ENCODE measurements at places on chromosomes 6 and 20.

- DNase-seq, result no peak
Measured at GRCh38 chr6:160328447-160328846, 19.7 kb upstream of the SLC22A3 start.

- DNase-seq, result no peak
Measured at GRCh38 chr20:45156713-45157112, 18.0 kb upstream of the PI3 start.

- DNase-seq, result peak; percentile 4
Measured at GRCh38 chr20:44593751-44594150, 11.4 kb downstream of the PKIG start.

GRCh38 chr20:10185741-10186558 is 32.7 kb upstream of the SNAP25 start:
- peak; percentile 95 for DNase-seq

GRCh38 chr6:166348305-166348949 is 6.1 kb upstream of the SFT2D1 start:
- no peak for DNase-seq

DNA sequence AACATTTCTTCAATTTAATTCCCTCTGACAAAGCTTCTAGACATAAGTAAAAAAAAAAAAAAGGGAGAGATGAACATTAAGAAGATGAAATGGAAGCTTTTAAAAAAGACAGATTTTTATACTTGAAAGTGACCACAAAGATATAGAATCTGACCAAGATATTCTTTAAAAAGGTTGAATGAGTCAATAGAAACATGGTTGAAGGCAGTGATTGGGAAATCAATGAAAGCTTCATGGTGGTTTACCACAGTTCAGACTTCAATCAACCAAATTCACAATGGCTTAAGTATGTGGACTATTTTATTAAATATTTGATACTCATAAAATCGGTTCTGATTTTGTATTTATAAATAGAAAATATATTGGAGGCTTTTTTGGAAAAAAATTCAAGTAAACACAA is 248.4 kb upstream of the HSF2 start:
- DNase-seq, result no peak

GRCh38 chr20:62751551-62752150 is 43.0 kb downstream of the NTSR1 start:
- DNase-seq, result no peak

DNA sequence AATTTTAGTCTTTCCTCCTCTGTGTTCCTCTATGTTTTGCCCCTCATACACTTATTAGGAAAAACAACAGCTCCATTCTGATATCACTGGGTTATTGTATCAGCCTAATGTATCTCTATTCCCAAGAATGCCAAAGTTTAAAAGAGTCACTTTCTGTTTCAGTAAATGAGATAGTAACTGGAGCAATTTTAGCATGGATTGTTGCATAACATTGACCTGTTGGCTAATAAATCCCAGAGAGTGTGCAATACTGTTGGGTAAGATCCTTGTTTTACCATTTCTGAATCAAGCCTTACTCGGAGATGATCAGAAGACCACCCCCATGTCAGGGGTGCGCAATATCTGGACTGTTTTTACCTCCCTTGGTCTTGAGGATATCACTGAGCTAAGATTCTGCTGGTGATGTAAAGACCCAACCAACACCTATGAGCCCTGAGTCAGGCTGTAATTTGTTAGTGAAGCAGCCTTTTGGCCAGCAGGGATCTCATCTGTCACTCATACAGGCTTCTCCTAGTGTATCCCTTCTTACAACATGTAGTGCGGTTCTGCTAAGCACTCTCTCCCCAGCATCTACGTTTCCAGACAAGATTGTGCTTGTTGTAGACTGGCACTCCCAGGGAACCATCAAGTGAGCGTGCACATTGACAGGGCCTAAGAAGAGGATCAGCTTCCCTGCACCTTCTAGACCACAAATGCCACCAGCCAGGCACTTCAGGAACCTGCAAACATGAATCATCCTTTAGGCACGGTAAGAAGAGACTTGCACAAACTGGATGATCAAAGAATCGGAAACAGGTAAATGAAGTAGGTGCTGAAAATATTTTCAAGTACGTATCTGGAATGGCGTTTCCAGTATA is 11.5 kb upstream of the IPCEF1 start:
- DNase-seq, result no peak

- DNase-seq, result no peak
Measured at GRCh38 chr6:48985025-48985424, 478.0 kb downstream of the MMUT start.

DNA sequence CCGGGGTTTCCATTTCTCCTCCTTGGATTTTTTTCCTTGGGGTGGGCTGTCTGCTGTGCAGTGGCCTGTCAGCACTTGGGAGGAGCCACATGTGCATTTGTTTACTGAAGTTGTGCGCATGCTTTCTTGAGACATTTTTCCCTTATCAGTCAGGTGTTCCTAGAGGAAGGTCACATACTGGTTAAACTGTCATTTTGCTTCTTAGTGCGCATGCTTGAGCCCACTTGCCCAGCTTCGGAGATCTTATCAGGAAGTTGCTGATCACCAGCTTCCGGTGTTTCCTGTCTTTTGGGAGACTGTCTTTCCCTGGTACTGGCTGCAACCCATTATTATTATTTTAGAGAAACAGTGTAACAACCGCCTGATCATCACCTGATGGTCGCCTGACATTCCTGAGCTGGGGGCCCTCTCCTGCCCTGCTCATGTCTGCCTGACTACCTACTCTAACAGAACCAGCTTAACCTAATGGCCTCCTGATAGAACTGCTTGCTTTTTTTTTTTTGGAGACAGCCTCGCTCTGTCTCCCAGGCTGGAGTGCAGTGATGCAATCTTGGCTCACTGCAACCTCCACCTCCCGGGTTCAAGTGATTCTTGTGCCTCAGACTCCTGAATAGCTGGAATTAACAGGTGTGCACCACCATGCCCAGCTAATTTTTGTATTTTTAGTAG is 378 bp upstream of the ERVFRD-1 start:
- no peak for DNase-seq

Measured in NCI-H69 (cell line).